Left ventricle myocardium superior (tissue), 1 donor: ENCODE measurements at places on chromosomes 2 and 18.

- DNase-seq, result no peak
Measured at GRCh38 chr2:74873012-74873665, 39.2 kb downstream of the HK2 start.

GRCh38 chr2:96501471-96501874 is 3.7 kb downstream of the NEURL3 start:
- DNase-seq, result no peak

- DNase-seq, result no peak
Measured at GRCh38 chr2:123364243-123364896, 660.7 kb upstream of the CNTNAP5 start.

DNA sequence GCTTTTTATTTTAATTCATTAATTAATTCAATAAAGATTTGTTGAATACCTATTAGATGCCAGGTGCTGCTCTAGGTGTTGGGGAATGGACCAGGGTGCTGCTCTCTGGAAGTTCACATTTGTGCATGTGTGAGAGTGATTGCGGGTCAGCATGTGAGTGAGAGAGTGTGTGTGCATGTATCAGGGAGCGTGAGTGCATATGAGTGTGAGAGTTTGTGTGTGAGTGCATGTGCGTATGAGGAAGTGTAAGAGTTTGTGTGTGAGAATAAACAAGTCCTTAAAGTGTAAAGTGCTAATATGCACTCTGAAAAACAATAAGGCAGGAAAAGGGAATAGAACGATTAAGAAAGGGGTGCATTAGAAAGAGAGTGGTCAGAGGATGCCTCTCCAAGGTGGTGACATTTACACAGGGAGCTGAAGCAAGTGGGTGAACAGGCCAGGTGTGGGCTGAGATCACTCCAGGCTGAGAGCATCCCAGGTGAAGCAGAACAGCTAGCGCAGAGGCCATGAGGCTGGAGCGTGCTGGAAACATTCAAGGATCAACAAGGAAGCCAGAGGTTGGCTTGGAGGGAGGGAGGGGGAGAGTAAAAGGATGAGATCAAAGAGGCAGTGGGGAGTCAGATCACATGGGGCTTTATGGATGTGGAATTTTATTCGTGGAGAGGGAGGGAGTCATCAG is 50.5 kb upstream of the SLC1A4 start:
- no peak for DNase-seq

DNA sequence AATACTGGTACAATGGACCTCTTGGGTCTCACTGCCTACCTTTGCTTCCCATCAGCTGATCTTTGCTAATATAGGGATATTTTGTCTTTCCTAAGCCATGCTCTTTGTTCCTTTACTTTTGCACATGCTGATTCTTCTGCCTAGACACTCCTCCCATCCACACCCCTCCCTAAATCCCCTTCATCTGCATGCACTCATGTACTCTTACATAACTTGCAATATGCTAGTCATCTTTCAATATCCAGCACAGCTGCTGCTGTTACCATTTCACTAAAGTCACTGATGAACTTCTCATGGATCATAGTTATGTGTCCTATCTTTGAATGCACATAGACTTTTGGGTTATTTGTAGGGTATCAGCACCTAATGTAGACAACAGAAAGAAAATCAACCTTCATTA is 18.5 kb upstream of the DTNA start:
- DNase-seq, result no peak

DNA sequence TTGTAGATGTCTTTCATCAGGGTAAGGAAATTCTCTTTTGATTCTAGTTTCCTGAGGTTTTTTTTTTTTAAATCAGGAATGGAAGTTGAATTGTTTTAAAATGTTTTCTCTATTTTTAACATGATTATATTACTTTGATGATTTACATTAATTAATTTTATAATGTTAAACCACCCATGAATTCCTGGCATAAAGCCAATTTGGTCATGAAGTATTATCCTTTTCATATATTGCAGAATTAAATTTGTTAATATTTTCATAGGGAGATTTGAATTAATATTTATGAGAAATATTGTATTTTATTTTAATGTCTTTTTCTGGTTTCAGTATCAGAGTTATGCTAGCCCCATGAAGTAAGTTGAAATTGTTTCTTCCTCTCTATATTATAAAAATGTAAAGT is 144.6 kb downstream of the MAIP1 start:
- no peak for DNase-seq

DNA sequence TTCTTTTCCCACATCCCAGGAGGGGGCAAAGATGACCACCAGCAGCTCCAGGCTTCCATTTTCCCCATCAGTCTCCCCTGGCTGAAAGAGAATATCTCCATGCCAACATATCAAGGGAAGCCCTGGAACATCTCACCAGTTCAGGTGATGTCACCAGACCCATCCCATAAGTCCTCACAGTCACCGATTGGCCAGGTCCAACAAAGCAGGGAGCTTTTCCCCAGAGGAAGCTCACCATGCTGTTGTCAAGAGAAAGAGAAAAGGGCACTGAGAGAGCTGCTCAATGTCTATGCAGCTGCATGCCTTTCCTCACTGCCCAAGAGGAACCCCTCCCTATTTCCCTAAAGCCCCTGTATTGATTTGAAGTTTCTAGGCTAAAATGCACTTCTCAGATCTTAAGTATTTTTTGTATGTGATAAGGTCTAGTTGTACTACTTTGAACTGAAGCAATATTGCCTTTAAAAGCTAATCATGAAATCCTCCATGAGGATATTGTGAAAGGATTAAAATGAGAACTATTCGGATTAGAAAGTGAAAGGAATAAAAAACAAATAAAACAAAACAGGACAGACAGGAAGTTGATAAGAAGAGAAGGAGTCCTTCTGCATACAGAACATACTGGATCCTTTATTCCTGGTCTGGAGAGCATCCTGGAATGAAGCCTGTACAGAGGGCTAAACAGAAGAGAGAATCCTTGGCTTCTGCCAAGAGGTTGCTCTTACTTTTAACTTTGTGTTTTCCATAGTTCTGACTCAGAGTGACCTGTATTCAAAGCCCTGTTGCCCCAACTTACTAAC is 45.2 kb upstream of the CTIF start:
- no peak for DNase-seq
